ENCODE measurements at places on chromosomes 11 and 22.

- no peak for DNase-seq
These were observed 46.1 kb downstream of the RRAS2 start for GRCh38 chr11:14312736-14313438.

DNA sequence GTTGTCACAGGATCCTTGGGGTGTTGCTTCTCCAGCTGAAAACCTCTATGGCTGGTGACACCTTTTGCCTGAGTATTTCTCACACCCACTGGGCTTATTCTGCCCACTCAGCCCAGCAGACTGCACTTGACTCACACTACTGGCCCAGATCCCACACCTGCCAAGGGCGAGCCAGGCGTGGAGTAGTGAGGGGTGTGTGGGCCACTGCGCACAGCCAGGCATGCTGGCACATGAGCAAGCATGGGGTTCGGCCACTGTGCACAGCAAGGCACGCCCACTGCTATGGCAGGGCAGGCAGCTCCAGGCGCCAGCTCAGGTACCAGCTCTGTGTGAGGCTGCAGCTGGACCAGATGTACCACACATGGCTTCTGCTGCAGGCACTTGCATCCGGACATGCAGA is 116.5 kb upstream of the MTNR1B start:
- peak; percentile 80 for DNase-seq

GRCh38 chr11:109978895-109979294 is 114.3 kb upstream of the ZC3H12C start:
- DNase-seq = no peak

GRCh38 chr11:102521121-102521520 is 9.4 kb downstream of the MMP7 start:
- DNase-seq = no peak

- DNase-seq = no peak
These were observed 609.9 kb downstream of the INSC start for GRCh38 chr11:15724601-15725000.

DNA sequence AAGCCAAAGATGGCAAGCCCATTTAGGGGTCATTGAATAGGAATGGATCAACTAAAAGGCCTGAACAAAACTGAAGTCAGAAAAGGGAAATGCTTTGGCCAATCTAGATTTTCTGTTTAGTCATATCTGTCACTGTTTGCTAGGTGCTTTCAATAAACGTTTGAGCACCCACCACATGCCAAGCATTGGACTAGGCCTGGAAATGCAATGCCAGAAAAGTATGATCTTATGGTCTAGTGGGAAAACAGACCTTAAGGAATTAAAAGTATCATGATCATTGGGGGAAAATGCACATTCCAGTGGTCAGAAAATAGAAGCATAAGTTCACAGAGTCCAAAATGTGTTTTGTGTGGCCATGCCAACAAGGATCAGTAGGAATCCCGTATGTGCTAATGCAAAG is 76.8 kb upstream of the BIRC3 start:
- DNase-seq = no peak

DNA sequence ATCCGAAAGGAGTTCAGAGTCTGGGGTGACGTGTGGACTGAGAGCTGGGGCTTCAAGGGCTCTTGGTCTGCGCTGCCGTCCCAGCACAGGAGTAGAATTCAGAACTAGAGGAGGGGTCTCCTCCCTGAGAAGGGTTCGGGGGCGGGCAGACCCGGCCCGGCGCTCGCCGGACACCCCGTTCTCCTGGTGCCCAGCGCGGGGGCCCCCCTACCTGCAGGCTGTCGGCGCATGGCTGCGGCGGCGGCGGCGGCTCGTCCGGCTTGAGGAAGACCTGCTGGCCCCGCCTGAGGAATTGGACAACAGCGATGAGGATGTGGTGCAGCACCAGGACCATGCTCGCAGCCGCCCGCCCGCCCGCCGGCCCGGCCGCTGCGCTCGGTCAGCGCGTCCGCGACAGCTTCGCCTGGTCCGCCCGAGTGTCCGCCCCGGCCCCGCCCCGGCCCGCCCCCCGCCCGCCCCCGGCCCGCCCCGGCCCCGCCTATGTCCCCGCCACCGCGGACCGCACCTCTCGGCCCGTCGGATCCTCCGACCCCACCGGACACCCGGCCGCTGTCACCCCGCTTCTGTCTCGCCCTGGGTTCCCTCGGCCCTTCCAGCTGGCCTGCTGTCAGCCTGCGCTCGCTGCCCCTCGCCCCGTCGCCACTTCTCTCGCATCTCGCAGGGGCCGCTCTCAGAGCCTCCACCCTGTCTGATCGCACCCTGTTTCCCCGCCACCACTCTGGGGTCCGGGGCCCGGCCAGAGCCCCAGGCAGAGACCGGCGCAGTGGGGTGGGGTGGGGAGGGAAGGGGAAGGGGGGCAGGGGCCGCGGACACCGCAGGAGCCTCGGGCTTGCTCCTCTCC is 32.0 kb downstream of the PDE2A start:
- peak; percentile 15 for DNase-seq

DNA sequence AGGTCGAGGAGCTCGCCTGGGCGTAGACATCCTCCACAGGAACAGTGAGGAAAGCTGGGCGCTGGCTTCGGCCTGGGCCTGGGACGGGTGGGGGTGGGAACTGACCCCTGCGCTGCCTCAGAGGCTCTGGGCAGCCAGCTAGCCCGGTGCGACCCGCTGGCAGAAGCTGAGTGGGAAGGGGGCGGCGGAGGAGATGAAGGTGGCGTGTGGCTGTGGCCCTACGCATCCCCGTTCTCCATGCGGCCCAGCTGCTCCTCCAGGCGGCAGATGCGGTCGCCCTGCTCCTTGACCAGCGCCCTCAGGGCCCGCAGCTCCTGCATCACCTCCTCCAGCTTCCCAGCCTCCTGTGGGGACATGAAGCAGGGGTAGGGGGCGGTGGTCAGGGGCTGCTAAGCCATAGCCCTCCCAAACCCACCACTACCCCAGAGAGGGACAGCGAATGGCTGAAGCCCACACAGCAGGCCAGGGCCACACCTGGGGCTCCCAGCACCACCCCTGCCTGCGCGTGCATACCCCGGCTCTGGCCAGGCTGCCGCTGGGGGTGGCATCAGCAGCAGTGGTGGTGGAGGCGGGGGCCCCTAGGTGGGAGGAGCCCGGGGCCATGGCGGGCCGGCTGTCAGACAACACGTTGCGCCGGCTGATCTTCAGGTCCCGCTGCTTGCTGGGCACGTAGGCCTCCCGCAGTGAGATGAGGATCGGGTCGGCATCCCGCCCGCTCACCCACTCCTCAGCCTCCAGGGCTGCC is 848 bp upstream of the PTPRCAP start:
- DNase-seq = no peak

DNA sequence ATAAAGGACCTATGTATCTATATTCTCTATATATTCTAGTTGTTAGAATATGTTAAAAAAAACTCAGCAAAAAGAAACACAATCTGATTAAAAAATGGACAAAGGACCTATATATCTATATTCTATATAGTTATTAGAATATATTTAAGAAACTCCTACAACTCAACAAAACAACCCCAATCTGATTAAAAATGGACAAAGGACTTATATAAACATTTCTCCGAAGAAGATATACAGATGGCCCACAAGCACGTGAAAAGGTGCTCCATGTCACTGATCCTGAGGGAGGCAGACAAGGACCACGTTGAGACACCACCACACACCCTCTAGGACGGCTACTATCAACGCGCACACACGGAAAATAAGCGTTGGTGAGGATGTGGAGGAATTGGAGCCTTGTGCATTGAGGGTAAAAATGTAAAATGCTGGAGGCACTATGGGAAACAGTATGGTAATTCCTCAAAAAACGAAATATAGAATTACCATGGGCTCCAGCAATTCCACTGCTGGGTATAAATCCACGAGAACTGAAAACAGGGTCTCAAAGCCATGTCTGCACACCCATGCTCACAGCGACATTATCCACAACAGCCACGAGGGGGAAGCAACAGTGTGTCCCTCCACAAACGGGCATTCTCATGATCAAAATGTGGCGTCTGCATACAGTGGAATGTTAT is 22.7 kb downstream of the YPEL1 start:
- peak; percentile 63 for DNase-seq

DNA sequence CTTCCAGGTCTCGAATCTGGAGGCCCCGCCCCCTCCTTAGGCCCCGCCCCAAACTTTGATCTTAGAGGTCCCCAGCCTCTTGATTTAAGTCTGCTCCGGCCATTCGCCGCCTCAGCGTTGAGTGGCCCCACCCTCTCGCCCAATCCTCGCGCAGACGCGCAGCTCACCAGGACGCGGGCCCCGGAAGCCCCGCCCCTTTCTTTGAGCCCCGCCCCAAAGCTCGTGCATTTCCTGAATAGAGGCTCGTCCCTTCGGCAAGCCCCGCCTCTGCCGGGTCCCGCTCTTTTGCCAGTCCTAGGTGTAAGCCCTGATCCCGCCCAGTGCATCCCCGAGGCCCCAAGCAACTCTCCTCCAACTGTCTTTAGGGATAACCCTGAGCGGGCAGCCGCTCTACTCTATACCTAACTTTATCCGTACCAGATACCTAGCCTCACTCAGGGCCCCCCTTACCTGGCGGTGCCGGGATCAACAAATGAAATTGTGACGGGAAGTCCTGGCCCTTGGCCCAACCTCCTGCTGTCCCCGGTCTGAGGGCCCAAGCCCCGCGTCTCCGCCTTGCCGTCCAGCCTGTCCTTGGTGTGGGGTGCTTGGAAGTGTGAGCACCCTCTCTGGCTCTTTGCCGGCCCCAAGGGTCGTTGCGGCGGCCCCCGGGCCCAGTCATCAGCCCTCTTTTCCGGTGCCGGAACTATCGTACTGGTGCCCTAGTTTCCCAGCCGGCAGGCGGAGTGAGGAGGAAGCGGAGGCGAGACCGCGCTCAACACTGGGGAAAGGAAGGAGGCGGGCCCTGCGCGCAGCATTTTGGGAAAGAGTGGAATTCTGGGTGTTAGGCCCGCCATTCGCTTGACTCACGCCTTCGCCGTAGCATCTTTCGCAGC is at the start of gene SNRPD3:
SNRPD3 (plus strand) TSS at position 835 of the 875 bp plus-strand sequence. CDS start 1,676 bp downstream, outside the sequence.
- peak; percentile 100 for DNase-seq

- no peak for DNase-seq
These were observed 37.9 kb downstream of the MUC2 start for GRCh38 chr11:1112351-1113191.

DNA sequence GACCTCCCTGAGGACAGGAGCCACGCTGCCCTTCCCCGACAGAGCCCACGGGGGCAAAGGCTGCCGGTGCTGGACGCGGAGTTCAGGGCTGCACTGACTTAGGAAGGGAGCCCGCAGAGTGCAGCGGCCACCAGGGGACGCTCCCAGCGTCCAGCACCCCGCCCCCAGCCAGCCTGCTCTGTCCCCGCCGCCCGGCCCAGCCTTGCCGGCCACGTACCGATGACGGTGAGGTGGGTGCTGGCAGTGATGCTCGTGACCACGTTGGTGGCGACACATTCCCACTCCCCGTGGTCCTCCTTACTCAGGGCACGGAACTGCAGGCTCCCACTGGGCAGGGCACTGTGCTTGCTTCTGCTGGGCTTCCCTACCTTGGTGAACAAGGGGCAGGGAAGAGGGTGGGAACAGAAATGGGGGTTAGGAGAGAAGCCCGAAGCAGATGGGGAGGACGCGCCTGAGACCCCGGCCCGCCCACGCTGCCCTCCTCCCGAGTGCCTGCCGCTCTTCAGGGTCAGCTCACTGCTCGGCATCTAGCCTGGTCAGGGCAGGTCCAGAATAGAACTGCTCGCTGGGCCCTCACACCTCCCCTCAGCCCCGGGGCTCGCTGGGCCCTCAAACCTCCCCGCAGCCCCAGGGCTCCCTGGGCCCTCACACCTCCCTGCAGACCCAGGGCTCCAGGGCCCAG is 25.9 kb downstream of the IGSF9B start:
- DNase-seq = no peak

GRCh38 chr22:29737251-29738117 is 17.7 kb downstream of the CABP7 start:
- no peak for DNase-seq
